Brain pericyte (primary cell): ENCODE measurements at places on chromosomes 2 and 18.

GRCh38 chr2:192194866-192195547 is at the start of gene TMEFF2:
TMEFF2 (minus strand) TSS chr2:192194933; CDS start chr2:192194524, 409 bp downstream.
- peak; percentile 84 for DNase-seq

DNA sequence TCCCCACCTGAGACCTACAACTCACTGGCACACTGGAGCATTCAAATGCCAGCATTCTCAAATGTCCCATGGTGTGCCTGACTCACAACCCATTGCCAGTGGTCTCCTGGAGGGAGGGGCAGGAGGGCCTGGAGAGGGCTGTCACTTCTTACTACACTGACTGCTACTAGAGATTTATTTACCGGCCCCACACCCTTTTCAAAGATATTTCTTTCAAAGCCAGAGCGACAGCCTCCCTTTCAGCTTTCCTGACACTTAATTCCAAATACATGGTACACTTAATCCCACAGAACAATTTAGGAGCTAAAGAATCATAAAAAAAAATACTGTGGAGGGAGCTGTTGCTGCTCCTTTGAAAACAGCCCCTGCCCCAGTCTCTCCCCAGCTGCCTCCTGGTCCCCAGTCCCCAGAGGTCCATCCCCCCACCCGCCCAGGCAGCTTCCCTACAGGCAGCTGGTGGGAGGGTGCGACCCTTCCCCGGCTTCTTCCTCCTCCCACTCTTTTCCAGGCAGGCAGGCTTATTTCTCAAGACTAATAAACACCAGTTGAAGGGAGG is 129.1 kb upstream of the SMAD2 start:
- no peak for DNase-seq

DNA sequence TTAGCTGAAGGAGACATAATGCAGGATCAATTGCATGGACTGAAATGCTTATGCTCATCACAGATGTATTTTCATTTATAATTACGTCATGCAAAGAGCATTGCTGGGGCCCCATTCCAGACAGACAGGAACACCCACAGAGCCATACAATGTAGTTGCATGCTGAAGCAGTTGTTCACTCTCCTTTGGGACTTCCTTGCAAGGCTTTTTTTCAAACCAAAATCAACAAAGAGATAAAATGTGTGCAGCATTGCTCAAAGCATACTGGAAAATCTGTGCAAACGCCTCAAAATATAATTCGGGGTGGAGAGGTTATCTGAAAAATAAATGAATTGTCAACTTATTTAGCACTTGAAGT is 463.2 kb downstream of the CDH2 start:
- DNase-seq = peak; percentile 88

DNA sequence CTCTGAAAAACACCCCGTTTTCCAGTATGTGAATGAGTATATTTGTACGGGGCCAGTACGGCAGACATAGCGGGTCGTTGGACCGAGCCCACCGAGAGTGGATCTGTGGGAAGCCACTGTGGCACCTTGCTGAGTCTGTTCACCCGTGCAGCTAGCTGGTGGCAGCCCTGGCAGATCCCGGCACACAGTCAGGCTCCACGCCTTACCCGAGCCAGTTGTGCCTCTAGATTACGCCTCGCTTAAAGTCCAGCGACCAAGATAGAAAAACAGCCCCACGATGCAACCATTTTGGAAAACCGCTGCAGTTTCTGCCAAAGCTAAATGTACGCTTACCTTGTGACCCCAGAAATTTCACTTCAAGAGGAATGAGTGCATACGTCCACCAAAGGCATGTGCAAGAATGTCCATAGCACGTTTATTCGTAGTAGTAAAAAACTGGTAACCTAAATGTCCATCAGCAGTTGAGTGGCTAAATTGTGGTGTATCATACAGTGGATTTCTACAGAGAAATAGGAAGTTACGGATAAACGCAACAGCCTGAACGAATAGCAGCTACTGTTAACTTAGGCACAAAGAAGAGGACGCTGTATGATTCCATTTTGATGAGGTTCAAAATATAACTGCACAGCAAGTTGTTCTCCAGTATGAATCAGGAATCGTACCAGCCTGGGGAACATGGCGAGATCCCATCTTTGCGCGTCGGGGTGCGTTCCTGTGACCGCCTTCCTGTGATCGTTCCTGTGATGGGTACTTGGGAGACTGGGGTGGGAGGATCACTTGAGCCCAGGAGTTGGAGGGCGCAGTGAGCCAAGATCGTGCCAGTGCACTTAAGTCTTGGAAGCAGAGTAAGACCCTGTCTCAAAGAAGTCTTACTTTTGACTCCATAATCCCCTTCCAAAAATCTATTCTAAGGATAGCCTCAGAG is 688 bp upstream of the WDR33 start:
- DNase-seq = no peak

DNA sequence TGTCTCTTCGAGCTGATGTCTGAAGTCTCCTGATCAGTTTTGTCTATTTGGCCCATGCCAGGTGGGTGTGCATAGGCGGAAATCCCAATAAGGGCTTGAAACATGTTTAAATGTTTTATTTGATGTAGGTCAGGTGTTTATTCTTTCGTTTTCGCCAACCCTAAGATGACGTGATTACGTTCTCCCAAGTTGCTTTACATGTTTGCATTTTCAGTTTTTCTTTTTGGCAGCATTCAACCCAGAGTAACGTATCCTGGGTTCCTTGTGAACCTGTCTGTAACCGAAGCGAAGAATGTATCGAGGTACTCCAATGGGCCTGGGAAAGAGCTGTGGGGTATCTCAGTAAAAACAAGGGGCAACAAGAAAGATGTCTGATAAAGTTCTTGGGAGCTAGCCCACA is 3.1 kb downstream of the ALPK2 start:
- no peak for DNase-seq

DNA sequence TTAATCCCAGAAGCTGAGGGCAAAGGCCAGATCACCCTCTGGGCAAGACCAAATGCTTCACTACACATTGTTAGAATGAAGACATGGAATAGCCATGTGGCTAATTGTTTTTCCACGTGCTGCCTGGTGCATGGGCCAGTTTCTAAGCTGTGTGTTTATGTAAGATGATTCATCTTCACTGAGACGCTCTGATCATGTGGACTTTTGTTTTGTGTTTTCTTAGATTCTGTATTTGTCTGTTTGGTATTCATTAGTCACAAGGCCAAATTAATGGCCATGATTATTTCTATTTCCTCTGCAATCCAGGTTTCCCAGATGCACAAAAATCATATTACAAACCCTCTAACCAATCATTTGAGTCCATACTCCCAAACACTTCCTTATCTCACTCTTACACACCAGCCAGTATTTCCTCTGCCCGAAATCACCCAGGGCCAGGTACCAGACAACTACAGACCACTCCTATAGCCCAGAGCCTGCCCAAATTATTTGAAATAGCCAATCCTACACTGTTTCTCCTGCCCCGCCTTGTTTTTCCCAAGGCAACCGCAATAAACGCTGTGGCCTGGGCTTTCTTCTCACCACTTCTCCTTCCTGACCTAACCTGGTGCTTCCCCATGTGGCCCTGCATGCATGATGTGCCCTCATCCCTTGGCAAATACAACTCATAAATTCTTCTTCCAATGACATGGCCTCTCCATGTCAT is 94.2 kb upstream of the SP3 start:
- DNase-seq = peak; percentile 72

GRCh38 chr2:31258351-31258750 is 24.4 kb downstream of the EHD3 start:
- DNase-seq = no peak

GRCh38 chr2:160670618-160671017 is 177.0 kb upstream of the RBMS1 start:
- no peak for DNase-seq
